Smooth muscle cell of the brain vasculature (primary cell): ENCODE measurements at places on chromosomes 16 and 17.

GRCh38 chr17:7839876-7840261 is 5.9 kb downstream of the KDM6B start:
- DNase-seq = no peak

DNA sequence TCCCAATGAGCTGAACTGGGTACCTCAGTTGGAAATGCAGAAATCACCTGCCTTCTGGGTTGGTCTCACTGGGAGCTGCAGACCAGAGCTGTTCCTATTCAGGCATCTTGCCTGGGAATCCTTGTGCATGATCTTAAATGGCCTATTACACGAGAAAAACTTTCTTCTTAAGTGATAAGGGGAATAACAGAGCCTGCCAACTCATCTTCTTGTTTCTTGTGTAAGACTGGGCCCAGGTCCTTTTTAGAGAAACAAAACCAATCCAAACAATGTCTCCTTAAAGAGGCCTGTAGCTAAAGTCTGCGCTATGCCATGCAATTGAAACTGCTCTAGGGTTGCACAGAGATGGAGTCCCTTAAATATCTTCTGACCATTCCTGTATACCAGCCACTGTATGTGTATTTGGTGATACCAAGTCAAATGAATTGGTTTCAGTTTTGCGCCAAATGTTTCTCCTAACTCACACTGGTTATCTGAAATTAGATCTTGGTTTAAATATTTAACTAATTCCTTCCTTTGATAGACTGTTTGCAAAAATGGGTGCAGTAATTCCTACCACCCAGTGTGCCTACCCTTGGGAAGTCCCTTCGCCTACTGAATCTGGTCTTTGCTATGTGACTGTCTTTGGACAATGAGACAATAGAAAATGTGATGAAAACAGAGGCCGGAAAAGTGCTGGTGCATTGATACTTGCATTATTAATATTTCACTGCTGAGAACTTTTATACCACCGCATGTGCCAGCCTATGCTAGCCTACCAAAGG is 6.5 kb upstream of the CCL23 start:
- no peak for DNase-seq

DNA sequence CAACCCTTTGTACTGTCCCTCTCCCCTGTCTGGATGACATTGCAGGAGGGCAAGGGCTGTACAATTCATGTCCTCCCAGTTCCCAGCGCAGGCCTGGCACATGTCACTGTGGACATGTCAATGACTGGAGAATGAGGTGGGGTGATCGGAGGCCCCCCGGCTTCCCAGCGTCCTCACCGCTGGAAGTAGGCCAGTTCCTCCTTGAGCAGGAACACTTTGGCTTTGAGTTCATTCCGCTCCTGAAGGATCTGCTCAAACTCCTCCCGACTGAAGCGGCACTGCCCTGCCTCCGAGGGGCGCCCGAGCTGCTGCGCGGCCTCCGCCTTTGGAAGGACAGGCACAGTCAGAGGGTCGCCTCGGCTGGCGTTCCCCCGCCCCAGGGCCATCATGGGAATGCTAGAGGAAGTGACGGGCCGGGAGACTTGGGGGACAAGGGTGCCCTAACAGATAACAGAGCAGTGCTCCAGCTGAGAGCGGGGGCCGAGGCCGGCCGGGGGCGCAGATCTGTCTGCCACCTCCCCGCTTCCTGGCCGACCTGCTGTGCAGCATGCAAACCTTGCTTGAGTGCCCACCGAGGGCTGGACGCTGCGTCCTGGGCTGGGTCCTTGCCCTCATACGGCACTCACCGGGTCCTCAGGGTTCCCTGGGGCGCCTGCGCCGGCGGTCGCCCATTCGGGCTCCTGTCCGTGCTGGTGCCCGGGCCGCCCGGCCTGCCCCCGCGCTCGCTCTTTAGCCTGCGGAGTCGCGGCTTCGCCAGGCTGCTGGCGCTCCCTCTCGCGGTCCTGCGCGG is 1.3 kb downstream of the RILP start:
- DNase-seq = no peak

DNA sequence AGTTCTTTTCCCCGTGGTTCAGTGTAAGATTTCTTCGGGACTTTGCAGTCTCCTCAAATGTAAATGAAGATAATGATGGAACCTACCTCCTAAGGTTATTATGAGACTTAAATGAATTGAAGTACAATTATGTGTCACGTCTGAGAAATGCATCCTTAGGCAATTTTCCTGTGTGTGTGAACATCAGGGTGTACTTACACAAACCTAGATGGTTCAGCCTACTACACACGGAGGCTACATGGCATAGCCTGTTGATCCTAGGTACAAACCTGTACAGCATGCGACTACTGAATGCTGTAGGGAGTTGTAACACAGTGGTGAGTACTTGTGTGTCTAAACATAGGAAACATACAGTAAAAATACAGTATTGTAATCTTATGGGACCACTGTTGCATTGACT is 1.1 kb upstream of the FAM20A start:
- no peak for DNase-seq

DNA sequence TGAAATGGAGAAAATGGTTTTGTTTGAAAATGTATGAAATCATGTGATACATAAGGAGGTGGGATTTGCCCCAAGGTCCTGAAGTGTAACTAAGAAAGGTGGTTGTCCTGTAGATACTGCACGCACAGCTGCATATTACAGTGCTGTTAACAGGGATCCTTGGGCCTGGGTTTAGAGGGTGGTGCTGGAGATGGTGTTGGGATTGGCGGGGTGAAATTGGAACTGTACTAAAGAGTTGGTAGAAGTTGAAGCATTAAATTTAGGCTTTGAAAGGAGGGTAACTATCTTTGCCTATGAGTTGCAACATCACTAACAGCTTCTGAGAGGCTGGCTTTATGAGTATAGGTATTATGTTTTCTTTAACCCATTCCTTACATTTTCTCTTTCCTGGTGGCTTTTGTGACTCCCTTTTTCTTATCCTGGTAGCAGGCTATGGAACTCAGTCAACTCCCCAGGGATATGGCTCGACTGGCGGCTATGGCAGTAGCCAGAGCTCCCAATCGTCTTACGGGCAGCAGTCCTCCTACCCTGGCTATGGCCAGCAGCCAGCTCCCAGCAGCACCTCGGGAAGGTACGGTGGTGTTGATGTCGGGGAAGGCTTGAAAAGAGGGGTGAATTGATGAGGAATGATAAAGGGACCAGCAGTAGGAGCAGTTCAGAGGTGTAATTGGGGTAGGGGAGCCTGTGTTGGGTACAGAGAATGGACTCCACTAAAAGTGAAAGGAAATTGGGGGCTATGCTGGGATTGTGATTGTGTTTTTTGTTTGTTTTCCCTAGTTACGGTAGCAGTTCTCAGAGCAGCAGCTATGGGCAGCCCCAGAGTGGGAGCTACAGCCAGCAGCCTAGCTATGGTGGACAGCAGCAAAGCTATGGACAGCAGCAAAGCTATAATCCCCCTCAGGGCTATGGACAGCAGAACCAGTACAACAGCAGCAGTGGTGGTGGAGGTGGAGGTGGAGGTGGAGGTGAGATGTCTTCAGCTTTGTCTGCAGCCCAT is 3.8 kb downstream of the FUS start:
- DNase-seq = no peak

- DNase-seq = peak; percentile 44
Observed at GRCh38 chr16:83513008-83513755, 294.6 kb upstream of the HSBP1 start.

GRCh38 chr16:1454561-1454960 is 10.2 kb upstream of the CCDC154 start:
- no peak for DNase-seq

DNA sequence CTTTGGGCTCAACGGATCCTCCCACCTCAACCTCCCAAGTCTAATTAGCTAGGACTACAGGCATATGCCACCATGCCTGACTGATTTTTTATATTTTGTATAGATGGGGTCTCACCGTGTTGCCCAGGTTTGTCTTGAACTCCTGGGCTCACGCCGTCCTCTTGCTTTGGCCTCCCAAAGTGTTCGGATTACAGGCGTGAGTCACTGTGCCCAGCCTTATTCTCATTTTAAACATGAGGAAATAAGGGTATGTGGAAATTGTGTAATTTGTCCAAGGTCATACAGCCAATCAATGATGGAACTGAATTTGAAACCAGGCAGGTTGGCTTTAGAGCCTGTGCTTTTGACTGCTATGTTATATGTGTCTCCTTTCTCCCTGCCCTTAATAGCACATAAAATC is 27.4 kb upstream of the AQP8 start:
- no peak for DNase-seq

DNA sequence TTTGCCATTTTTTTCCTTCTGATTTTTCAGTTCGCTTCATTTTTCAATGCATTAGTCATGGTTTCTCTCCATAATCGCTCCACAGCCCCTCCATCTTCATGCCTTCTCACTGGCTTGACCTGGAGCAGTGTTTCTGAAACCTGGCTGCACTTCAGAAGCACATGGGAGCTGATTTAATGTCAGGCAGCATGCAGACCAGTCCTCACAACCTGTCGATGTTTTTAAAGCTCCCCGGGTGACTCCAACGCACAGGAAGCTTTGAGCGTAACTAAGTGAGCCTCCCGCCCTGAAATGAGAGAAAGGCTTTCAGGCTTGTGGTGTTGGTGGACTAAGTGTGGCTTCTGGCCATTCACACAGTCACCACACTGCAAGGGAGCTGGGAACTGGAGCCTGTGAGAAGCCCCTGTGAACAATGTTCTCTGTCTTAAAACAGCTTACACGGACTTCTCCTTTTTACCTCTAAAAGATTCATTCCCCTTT is 16.8 kb upstream of the DRG2 start:
- no peak for DNase-seq

GRCh38 chr17:63150994-63151464 is 185.0 kb downstream of the TANC2 start:
- peak; percentile 20 for DNase-seq

DNA sequence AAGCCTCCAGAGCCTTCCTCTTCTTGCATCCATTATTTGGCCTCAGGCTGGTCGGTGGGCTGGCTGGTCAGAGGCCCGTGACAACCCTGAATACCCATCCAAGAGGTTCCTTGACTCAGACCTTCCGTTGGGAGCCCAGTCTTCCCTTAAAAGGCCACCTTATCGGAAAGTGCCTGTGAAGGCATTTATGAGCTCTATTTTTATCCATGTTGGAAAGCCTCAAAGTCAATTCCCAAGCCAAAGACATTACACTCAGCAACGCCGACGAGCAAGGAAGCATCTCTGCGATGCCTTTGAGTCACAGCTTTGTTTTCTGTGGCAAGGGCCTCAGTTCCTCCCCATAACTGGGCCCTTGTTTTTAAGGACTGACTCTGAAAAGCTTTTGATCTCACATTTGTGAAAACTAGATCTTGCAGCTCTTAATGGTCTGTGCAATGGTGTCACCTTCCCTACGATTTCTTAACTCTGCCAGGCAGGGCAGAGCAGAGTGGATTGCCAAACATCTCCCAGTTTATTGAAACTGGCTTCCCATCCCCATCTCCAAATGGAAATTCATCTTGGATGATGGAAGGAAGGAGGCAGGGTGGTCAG is 13.3 kb upstream of the SPOP start:
- DNase-seq = no peak

GRCh38 chr17:49013311-49014213 is 16.4 kb downstream of the IGF2BP1 start:
- DNase-seq = no peak

- no peak for DNase-seq
Observed at GRCh38 chr17:66542129-66542966, 239.9 kb downstream of the PRKCA start.

DNA sequence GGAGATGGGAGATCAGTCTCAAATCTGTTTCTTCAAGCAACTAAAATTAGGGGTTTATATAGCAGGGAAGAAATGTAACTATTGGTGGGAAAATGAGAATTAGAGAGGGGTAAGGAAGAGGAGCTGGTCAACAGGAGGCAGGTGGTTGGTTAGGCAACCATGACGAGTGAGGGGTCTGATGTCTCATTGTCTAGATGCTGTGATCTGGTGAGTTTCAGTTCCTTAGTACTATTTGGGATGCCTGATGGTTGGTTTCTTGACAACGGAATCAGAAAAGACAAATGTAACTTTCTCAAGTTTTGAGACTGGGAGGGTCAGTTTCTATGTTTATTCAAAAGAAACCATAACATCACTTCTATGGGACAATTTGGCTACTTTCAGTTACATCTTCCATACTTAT is 415.3 kb upstream of the C16orf82 start:
- no peak for DNase-seq

DNA sequence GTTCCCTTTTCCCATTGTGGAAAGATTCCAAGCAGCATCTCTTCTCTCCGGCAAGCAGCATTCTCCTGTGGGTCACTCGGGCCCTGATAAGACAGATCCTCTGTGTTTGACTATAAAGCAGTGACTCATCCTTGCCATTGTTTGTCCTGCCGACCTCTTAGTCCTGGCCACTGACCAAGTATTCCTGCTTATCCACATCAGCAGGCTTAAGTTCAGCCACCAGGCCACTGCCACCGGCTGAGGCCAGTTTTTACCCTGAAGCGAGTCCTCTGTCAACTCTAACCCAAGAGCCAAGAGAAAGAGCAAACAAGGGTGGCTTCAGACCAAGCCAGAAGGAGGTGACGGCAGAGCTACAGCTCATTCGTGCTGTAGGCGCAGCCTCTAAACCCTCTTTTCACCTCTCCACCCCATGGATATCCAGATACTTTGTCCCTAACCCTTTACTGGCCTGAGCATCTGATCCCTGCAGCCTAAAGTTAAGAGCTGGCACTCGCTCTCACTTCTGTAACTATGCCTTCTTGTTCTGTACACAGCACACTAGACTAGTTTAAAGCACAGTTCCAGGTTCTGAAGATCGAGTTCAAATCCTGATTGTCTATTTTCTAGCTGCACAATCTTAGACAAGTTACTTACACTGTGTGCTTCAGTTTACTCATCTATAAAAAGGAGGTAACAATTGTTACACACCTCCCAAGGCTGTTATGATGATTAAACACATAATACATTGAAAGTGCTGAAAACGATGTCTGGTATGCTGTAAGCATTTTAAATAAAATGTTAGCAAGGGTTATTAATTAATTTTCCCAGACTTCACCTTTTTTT is 31.0 kb downstream of the SOX9 start:
- DNase-seq = no peak

DNA sequence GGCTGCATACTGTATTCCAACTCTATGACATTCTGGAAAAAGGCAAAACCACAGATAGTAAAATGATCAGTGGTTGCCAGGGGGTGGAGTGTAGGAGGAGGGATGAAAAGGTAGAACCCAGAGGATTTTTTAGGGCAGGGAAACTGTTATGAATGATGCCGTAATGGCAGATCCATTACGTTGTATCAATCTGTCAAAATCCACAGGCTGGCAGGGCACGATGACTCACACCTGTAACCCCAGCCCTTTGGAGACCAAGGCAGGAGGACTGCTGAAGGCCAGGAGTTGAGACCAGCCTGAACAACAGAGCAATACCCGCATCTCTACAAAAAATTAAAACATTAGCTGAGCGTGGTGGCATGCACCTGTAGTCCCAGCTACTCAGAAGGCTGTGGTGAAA is 91.8 kb downstream of the RMI2 start:
- no peak for DNase-seq

DNA sequence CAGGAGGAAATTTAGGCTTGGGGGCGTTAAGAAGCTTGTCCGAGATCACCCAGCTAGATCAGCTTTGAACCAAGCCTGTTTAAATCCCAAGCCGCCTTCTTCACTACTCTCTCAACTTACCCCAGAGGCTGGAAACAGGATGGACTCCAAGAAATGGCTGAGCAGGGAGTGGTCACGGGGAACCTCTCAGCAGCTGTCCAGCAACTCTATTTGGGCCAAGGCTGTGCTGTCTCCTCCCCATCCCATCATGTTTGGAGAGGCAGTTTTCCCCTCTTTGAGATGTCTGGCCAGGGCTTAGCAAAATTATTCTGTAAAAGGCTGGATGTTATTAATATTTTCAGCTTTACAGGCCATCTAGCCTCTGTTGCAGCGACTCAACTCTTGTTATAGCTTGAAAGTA is 305.7 kb downstream of the RBFOX1 start:
- DNase-seq = no peak

GRCh38 chr16:87580855-87581261 is 21.4 kb upstream of the JPH3 start:
- no peak for DNase-seq

- no peak for DNase-seq
Observed at GRCh38 chr16:58678716-58679115, 5.9 kb downstream of the SLC38A7 start.
